Subcutaneous preadipocyte (primary cell): ENCODE measurements at places on chromosomes 5 and 9. TPM values are rescaled to one million over a fixed set of nuclear protein-coding genes. Genes with fewer than 3 reads are reported as not detected.

Gene GPX8
- 74.2 and 85.6 TPM in 2 replicates for total RNA-seq

Gene ZNF883
- 0.73 and 2.0 TPM in 2 replicates for total RNA-seq

Gene TSLP
- total RNA-seq = 4.1 and 5.1 TPM in 2 replicates

Gene PCDHB10
- under 0.01 TPM in 2 replicates for total RNA-seq

Gene CCNO
- 0.20 TPM in 1 of 2 replicates, not detected in the other for total RNA-seq

Gene PTPRD
- 7.2 and 18.4 TPM in 2 replicates for total RNA-seq

Gene AP3S1
- 121 and 129 TPM in 2 replicates for total RNA-seq

Gene NR5A1
- not detected in 2 replicates for total RNA-seq

Gene ADAMTSL2
- total RNA-seq = not detected in 2 replicates

Gene TRIM41
- total RNA-seq = 9.9 and 14.5 TPM in 2 replicates

Gene LOX
- 26.4 and 45.9 TPM in 2 replicates for total RNA-seq

Gene INSL4
- total RNA-seq = not detected in 2 replicates

Gene PCSK1
- total RNA-seq = 0.20 and 1.1 TPM in 2 replicates
